ENCODE measurements at places on chromosomes 6 and 20.

DNA sequence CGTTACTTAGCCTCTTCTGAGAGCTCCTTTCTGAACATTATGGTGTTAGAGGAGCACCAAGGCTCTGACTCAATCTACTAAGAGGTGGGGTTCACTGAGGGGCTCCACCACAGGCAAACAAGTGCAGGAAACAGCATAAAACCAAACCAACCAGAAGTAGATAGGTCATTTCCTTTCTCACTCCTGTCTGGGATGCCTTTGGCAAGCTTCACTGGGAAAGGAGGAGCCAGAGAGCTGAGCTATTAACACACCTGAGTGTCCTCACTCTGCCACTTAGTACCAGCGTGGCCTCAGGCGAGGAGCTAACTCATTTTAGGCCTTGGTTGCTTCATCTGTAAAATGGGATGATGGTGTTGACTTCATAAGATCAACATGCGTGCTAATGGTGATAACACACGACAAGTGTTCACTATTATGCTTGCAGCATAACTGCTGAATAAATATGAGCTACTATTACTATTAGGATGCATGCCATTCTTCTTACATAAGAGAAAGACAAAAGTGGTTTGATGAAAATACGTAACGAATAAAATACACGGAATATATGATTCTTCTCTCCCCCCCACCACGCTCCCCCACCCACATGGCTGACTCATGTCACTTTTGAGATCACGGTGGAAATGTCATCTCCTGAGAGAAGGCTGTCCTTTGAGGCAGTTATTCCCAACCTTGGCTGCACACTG, 185.4 kb downstream of the BCAS1 start:
- DNase-seq = no peak

- DNase-seq = no peak
Observed at GRCh38 chr6:116596815-116597214, 19.5 kb upstream of the RSPH4A start.

GRCh38 chr6:143506620-143507019, 4.9 kb downstream of the FUCA2 start:
- DNase-seq = no peak

DNA sequence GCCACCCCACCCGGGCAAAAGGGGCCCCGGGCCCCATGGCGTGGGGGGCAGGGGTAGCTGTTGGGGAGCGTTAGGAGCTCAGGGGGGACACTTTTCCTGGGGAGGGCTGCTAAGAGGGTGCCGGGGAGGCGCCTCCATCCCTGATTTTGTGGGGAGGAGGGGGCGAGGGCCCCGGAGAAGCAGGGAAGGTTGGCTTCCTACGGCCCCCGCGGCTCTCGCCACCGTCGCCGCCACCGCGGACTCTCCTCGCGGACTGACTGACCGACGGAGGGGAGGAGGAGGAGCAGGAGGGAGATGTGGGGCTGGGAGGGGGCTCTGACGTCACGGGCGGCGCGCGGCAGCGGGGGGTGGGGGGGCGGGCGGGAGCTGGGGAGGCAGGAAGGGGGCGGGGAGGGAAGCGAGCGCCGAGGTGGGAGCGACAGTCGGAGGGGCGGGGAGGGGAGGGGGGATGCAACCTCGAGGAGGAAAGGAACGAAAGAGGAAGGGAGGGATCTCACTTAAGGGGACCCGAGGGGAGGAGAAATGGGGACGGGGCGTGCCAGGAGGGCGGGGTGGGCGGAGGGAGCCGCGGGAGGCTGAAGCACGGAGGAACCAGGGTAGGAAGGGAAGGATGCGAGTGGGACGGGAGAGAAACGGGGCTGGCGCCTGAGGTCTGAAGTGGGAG, 5.1 kb downstream of the GABBR1 start:
- DNase-seq = peak; percentile 30

GRCh38 chr20:64271636-64272035, 16.1 kb downstream of the PCMTD2 start:
- no peak for DNase-seq

DNA sequence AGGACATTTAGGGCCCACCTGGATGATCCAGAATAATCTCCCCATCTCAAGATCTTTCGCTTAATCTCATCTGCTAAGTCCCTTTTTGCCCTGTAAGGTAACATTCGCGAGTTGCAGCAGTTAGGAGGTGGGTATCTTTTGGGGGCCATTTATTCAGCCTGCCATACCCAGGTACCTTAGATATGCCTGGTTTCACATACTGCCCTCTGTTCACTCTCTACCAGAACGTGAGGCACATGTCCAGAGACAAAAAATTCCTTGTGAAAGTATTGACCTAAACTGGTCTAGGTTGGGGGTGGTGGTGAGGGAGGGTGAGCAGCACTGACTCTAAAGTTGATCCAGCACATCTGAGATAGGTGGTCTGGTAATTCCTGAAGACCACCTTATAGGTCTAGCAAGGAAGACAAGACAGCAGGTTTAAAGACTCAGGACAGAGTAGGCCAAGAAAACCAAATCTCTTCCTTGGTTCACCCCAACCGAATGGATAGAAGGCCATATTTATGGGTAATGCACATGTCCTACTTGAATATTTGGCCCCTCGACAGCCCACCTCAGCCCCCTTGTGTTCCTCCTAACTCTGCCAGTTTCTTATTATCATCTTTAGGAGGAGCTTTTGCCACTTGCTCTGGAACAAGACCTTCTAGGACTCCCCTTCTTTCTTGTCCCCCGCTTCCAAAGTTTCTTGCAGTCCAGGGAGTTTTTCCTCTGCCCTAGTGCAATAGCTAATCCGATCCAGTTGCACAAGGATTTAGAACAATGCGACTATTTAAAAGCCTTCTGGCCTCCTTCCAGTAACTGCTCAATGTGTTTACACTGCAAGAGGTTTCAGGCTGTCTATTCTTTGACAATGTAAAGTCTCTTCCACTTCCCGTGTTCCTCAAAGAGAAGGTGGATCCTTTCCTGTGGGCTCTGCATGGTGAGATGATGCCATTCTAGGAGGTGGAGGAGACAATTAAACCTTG, 213.0 kb upstream of the LAMP5 start:
- DNase-seq = no peak

- no peak for DNase-seq
Observed at GRCh38 chr20:10209091-10209490, 9.5 kb upstream of the SNAP25 start.

GRCh38 chr6:69994251-69994650, 127.9 kb downstream of the COL19A1 start:
- no peak for DNase-seq

- DNase-seq = no peak
Observed at GRCh38 chr6:99091985-99092384, 144.2 kb upstream of the FBXL4 start.

DNA sequence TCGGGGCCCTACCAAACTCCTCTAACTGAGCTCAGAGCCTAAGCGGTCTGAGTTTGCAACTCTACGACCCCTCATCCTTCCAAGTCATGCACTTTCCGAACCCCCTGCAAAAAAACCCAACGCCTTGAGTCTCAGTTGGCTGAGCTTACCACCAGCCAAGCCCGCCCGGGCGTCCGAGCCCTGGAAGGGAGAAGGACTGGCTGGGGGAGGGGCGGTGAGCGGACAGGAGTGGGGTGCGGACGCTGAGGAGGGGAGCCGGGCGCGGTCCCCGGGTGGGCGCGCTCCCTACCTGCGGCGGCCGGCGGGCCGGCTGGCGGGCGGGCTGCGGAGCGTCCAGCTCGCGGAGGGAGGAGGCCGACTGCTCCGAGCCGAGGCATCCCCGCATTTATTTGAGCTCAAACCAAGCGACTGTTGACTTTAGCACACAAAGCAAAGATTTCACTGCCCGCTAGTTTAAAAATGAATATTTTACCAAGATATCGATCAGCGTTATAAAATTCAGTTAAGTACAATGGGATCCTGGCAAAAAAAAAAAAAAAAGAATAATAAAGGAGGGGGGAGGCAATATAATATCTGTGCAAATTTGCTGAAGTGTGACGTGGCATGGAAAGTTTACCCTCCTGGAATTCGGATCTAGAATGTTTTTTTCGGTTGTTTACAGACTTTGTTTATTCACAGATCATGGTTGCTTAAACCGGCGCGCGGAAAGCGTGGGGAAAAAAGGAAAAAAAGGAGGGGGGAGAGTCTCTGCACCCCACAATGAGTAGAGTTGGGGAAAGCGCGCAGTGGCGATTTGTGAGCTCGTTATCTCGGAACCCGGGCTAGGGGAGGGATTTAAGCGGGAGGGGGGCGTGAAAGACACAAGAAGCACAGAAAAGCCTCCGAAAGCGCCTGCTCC, 5.9 kb downstream of the FOXA2 start:
- no peak for DNase-seq

GRCh38 chr6:138285800-138286199, 67.5 kb upstream of the PBOV1 start:
- DNase-seq = no peak

- no peak for DNase-seq
Observed at GRCh38 chr6:39239527-39240154, 10.4 kb upstream of the KCNK5 start.

DNA sequence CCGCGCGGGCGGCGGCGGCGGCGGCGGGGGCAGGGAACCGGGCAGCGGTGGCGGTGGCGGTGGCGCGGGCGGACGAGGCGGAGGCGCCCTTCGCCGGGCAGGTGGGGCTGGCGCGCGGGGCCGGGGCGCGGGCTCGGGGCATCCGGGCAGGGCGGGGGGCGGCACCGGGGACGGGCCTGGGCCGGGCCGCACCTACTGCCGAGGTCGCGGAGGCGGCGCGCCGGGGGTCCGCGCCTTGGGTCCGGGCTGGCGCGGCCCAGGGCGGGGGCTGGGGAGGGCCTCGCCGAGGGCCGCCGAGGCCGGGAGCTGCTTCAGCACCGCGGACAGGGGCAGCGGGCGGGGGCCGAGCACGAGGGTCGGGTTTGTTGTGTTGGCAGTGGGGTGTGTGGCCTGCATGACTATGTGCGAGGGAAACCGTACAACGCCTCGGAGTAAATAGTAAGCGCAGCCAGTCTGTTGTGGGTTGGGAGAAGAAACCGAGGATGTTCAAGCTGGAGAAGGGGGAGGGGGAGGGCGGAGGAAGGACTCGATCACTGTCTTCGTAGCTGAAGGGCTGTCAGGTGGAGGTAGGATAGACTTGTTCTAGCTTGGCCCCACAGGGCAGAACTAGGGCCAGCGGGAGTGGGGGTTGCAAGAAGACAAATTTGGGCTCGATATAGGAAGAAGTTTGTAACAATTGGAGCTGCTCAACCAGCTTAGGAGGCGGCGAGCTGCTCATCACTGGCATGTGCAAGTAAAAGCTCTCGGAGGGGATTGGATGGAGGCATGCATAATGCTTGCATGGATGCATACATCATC, 593 bp downstream of the MMP24 start:
- peak; percentile 10 for DNase-seq

DNA sequence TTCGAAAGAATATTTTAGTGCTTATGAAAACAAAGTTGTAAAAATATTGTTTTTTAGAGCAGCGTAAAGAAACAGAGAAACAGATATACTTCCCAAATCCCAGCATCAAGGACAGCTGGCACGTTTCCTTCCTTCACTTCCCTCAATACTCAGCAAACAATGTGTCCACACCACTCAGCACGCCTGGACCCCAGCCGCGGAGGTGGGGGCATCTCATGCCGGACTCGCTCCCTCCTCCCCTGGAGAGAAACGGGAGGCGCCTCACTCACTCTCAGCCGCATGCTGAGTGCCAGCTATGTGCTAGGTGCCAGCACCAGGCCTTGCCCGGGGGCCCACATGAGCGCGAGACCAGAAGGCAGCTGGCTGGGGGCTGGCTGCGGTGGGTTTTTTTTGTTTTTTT, 34.7 kb downstream of the SLC2A4RG start:
- no peak for DNase-seq

DNA sequence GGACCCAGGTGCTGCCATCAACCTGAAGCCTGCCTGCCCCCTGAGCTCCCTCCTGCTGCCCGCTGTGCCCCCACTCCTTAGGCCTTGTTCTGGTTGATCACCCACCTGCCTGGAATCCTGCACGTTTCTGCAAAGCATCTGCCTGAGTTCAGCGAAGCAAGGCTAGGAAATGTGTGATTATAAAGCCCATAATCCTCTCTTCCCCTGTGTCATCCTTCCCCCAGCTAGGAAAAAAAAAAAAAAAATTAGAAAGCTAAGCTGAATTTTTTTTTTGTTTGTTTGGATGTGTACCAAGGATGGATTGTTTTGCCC, 93.2 kb downstream of the FOXA2 start:
- DNase-seq = no peak

DNA sequence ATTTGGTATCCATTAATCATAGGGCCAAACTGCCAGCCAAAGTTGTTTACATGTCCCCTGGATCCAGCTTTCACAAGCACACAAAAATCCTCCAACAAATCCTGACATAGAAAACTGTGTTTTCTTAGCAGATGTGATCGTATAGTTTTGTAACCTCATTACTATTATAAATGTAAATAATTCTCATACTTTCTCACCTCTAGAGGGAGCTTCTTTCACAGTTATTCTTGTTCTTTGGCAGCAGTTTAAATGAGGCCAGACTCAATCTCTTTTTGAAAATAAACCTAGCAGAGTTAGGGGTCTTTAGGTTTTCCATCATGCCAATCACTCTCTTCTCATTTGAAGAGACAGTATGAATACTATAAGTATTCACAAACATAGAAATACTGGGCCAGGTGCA, 17.0 kb upstream of the ZNF318 start:
- DNase-seq = no peak

DNA sequence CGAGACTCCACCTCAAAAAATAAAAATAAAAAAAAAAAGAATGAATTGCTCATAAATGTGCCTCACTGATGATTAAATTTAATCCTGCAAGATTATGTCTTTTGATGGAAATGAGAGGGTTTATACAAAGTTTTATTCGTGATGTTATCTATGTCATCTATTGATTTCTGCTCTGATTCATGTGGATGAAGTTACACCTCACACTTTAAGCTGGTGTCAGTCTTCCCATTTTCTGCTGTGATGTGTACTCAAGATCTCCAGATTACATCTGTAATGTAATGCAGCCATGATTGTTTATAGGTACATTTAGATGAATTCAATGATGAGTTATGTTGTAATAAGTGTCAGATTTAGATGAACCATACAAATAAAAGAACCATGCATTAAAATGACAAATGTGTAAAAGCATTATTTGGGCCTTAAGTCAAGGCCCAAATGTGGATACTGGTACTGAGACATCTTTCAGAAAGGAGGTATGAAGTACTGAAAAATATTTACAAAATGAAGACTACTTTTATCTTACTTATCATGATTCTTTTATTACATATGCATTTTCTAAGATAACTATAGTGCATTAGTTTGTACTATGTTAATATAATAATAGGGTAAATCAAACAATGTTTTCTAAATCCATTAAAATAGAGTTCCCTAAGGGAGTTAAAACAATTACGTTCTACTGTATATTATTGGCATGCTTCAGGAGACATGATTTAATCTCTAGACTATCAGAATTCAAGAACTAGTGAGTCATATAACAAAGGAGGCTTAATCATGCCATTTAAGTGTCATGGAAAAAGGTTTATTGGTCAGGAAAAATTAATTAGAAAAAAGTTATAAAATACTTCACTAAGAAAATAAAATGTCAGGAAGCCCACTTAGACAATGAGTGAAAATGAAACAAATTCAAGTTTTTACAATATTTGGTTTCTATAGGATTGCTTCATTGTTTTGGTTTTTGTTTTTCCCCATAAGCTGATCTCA, 34.5 kb downstream of the HCRTR2 start:
- DNase-seq = no peak

DNA sequence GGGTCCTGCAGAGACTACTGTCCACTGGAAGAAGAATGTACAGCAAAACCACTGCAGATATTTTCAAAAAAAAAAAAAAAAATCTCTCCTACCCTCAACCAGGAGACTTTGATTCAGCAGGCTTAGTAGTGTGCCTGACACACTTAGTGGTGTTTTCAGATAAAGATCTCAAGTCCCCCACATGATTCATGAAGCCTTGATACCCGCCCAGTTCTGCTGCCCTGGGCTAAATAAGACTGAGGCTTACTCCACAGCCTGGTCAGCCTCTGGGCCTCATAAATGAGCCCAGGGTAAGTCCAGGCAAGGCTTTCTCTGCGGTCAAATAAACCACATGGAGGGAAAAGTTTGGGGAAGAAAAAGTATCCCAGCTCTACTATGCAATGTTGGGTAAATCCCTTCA, 222.1 kb upstream of the ARID1B start:
- DNase-seq = no peak
